Activated T-helper 17 cell treated with anti-CD3 and anti-CD28 coated beads, Interleukin-2, amount 50 U/mL, for 72 hours (primary cell): ENCODE measurements at places on chromosomes 12 and 14. TPM values are rescaled to one million over a fixed set of nuclear protein-coding genes. Genes with fewer than 3 reads are reported as not detected.

- ATAC-seq: no peak
Observed at GRCh38 chr14:62431496-62431895, 613.8 kb downstream of the KCNH5 start.

DNA sequence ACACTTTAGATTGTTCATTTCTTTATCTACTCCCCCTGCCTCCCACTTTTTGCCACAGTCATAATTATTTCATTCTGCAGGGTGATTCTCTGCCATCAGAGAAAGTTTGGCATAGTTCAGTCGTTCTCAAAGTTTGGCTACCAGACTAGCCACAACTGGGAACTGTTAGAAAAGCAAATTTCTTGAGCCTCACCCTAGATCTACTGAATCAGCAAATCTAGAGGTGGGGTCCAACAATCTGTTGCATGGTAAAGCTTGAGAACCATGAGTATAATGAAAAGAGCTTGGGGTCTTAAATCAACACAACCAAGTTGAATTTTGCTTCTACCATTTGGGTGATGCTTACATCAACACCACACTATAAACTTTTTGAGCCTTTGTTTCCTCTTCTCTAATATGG is 172.7 kb downstream of the NRXN3 start:
- ATAC-seq: no peak

The KRT85 gene
- not detected for total RNA-seq

The AGAP2 gene
- total RNA-seq: 34.9 TPM
